ENCODE measurements at places on chromosomes 5 and 9.

GRCh38 chr5:117863586-117864296 lies 1124.6 kb downstream of the DTWD2 start:
- no peak for DNase-seq

DNA sequence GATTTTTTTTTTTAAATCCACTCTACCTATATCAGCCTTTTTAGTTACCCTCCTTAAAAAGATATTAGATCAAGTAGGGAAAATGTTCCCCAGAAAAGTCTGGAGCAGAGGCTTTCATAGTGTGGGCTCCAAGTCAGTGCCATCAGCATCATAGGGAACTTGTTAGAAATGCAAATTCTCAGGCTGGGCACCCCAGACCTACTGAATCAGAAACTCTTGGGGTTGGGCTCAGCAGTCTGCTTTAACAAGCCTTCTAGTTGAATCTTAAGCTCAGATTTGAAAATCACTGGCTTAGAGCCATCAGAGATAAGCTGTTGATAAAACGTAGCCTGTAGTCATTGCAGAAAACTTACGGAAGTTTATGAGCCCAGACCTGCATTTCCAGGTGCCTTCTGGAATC lies 140.1 kb downstream of the TMEM38B start:
- no peak for DNase-seq

DNA sequence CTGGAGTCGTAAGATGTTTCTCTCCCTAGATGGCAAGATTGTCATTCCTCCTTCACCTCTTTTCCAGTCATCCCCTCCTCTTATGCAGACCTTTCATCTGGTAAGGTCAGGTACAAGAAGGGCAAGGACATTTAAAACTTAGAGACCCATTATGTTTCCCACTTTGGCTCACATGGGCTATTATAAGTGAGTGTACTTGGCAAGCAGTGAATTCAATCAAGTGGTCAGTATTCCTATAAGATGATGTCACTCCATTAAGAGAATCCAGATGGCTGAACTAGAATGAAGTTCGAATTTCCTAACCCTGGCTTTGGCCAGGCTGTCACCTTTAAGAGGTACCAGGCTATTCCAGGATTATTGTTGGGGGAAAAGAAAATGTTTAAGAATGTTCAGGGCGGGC lies 32.2 kb downstream of the ZNF131 start:
- DNase-seq, result no peak

DNA sequence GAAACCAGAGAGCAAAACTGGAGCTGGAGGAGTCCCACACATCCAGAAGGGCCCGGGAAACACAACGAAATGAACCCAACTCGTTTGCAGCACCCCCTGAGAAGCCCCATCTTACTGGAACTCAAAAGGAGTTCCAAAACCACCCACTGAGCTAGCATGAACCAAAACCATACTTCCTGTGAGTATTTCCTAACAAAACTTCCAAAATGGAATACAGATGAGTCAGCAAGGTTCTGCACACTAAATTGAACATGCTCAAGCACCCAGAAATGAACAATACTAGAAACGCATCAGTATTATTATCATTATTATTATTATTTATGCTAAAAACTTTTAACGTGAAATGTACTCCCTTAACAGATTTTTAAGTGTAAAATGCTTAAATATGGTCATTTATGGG lies 8.0 kb upstream of the SPOCK1 start:
- no peak for DNase-seq

- no peak for DNase-seq
Measured at GRCh38 chr9:89920951-89921350, 316.1 kb downstream of the GADD45G start.
